Activated naive CD4-positive, alpha-beta T cell (primary cell): ENCODE measurements at places on chromosomes 7 and 10.

DNA sequence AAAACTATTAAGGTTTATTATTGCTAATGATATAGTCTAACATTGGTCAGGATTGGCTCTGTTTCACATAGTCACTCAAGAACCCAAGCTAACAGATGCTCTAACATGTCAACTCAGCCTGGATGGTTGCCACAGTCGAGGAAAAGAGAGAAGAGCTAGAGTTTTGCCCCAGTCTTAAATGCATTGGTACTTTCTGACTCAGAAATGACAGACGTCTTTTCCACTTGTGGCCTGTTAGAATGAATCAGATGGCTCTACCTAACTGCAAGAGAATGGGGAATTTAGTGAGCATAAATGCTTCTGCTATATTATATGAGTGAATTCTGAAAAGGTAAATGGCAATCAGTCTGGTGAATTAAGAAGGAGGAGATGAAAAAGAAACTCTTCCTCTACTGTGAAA lies 13.9 kb downstream of the HECTD2 start:
- DNase-seq, result no peak

- DNase-seq, result no peak
Measured at GRCh38 chr7:20796500-20796899, 9.8 kb upstream of the SP8 start.

DNA sequence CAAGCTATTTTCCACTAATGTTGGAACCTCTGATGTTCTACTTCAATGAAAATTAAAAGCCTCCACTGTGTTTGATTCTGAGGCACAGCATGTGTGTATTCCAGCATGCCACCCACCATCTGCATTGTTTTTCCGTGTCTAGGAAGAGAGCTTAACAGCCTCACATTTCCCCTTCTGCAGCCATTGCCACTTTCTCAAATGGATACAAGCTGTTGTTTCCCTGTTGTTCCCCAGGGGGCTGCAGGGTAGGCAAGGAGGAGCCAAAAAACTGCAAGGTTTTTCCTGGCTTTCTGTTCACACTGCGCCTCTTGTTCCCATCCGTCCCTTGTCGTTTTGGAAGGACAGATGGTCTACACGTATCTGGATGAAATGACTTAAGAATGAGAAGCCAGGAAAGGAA lies 72.3 kb upstream of the DNAJB12 start:
- no peak for DNase-seq

GRCh38 chr10:96784253-96784652 lies 47.8 kb upstream of the LCOR start:
- DNase-seq, result no peak

- DNase-seq, result no peak
Measured at GRCh38 chr7:68245688-68246087, 1249.1 kb downstream of the TYW1 start.

DNA sequence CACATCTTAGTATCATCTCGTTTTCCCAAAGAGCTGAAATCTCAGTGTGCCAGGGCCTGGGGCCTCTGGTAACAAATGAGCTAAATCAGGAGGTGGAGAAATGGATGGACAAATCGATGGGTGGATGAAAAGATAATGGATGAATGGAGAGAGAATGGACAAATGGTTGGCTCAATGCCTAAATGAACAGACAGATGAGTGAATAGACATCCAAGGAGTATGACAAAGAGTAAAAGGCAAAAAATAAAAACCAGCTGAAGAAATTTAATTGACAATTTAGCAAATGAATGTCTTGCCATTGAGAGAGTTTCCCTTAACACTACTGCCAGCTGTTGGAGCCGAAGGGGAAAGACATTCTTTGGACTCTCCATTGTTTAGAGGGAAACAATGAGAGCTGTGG lies 8.0 kb downstream of the SYCE1 start:
- DNase-seq, result no peak

GRCh38 chr7:141072548-141073172 lies 1.2 kb upstream of the TMEM178B start:
- DNase-seq, result no peak

DNA sequence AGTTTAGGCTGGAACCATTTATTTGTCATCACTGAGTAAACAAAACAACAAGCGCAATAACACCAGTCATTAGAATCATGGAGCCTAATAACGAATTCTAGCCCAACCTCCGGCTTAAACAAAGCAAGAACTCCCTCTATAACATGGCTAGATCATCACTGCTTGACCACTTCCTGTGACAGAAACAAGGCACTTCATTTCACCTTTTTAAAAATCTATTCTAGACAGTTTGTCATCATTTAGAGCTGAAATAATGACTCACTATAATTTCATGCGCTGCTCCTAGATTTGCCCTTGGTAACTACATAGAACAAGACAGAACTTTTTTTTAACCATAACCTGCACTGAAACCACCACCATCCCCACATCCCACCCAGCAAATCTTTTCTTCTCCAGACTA lies 81.3 kb downstream of the OSBPL3 start:
- no peak for DNase-seq

- DNase-seq, result no peak
Measured at GRCh38 chr10:60281331-60281730, 108.3 kb downstream of the ANK3 start.

DNA sequence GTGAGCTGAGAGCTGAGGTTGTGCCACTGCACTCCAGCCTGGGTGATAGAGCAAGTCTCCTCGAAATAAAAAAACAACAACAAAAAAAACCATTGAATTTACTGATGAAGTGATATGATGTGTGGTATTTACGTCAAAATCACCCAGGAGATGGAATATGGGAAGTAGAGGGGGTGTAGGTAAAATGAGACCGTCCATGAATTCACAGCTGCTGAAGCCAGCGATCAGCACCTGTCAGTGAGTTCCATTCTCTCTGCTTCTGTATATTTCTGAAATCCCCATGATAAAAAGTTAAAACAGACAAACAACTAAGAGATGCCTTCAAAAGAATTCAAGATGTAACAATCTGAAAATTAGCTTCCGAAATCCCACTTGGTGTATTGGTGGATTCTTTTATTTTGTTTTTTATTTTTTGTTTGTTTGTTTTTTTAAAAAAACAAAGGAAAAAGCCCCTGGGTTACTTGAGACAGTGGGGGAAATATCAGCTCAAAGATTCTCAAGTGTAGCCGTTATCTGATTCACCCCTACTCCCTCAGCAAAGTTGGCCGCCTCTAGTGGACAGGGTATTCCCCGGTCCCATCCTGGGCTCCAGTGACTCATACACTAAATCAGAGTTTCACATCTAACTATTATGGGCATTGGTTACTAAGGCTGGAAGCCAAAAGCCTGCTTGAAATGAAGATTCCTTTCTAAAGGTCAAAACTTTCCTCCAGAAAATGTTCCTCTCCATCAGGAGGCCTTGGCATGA lies 76.4 kb downstream of the MAP3K8 start:
- DNase-seq, result no peak

DNA sequence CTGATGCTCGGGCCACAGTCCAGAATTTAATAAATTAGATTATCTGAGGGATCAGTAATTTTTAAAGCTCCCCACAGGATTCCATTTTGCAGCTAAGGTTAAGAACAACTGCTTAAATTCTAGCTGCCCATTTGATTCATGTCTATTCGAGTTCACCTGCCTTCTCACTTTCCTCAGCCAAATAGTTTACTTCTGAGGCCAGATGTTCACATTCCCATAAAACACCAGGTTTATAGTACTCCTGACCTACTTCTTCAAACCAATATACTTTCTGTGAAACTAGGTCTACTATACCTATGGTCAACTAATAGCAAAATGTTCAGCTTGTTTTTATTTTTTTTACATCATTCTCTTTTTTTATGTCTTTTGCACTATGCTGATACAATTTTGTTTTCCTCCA lies 86.3 kb downstream of the GPR158 start:
- DNase-seq, result no peak

DNA sequence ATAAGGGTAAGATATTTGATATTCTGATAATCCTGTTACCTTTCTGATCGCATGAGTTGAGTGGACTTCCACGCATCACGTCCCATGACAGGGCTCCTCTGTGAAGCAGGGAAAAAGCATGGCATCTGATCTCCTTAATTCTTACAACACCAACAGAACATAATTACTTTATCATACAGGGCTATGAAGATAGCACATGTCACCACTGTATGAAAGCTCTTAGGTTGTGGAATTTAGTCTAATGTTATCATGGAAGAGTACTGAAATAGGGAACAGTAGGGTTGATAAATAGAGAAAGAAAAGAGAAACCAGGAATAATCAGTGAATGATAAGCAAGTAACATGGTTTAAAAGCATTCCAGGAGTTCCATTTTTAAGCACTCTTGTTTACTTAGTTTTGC lies 212.0 kb downstream of the CACNB2 start:
- no peak for DNase-seq

GRCh38 chr7:27339478-27339877 lies 96.9 kb downstream of the EVX1 start:
- DNase-seq, result no peak

DNA sequence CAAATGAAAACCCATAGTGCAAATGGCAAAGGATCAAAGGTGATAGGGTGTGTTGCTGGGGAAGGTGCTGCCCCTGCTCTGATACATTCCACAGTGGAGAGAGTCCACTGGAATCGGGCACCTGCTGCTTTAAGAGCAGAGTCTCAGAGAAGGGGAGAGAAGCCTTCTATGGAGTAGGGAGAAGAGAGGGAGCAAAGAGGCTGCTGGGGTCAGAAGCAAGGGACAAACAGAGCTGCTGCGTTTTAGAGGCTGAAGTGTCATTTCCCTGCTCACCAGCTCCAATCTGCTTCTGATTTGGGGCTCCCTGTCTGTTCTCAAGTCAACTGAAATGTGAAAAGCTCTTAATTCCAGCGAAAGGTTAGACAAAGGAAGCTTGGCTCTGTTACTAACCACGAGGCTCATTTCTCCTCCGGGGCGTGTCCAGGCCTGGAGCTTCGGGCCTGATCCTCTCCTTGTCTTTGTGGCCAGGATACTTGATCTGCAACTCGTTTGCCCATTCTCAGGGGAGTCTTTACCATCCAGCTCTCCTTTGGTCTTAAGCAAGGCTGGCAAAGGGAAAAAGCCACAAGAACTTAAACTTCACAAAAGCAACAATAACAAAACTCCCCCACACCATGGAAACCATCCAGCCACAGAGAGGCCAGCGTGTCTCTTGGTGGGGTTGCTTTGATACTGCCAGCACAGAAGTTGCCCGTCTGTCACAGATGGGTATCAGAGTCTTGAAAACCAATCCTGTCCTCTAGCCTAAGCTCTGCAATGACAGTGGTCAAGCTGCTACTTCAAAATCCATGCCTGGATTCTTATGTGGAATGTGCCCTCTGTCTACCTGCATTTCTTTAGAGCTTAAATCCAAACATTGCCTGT lies 692.6 kb downstream of the SUGCT start:
- DNase-seq, result no peak

DNA sequence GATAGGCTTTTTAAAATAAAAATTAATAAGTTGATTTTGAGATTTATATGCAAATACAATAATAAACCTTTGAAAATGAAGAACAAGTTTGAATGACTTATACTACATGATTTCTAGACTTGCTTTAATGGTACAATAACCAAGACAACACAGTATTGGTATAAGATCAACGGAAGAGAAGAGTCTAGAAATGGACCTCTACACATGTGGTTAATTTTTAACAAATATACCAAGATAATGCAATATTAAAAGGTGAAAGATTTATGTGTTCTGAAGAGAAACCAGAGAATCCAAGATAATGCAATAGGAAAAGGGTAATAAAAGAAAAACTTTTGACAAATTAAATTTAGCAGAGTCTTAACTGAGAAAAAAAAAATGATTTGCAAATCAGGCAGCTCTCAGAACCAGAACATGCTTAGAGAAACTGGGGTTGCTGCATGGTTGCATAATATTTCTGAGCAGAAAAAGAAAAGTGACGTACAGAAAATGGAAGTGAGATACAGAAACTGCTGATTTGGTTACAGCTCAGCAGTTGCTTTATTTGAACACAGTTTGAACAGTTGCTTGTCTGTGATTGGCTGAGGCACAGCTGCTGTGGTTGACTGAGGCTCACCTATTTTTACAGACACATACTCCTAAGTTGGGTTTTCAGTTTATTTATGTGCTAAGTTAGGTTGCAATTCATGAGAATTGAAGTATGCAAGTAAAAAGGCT lies 365.9 kb downstream of the CRPPA start:
- no peak for DNase-seq

DNA sequence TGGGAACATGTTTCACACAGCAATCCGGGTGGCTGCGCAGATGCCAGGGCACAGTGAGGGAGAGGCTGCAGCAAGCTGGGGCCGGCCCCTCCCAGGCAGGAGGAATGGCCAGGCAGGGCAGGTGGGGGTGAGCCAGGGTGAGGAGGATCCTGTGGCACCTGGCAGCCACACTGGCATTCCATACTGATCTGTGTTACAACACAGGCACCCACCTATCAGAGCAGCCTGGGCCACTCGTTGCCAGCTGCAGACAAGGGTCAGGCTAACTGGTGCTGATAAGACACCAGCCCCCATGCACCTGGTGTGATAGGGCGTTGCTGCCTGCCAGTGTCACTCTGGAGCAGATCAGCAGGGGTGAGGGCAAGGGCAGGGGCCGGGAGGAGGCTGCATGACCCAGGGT lies 16.6 kb upstream of the RET start:
- no peak for DNase-seq

DNA sequence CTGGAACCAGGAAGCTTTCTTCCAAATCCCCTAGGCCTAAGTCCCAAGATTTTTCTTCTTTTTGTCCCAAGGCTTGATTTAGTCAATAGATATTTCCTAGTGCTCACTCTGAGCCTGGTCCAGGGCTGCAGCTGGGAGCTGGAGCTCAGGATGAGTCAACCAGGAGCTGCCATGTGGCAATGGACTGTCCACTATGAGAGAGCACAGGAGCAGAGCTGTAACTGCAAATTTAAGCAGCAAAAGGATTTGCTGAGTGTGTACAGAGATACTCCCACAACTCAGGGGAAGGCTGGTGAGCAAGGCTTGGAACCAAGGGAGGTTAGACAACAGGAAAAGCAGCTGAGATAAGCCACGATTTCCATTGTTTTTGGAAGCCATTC lies 92.1 kb upstream of the CXCL12 start:
- DNase-seq, result no peak

DNA sequence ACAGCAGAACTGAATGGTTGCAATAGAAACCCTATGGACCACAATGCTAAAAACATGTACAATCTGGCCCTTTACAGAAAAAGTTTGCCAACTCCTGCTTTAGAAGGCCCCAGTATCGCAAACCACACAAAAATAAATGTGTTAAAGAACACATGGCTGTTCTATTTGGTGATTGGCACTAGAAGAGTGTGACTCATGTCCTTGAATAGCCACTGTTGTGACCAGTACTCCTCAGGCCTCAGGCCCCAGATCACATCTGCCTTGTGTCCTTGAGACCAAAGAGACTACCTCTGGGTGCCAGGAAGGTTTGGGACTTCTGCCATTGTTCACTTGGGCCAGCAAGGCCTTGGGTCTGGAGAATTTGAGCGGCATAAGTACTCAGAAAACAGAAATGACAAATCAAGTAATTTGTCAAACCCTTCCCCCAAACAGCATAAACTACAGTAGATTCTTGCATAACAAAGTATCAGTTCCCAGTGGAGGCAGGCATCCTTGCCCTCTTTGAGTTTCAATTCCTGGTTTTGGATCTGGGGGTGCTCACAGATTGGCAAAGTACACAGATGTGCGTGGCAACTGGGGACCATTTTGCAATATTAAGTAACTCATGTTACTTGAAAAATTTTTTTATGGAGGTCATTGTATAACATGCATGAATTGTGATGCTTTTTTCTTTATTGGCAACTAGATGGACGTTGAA lies 50.2 kb downstream of the MTURN start:
- no peak for DNase-seq
